ENCODE measurements at places on chromosomes 3 and 15.

DNA sequence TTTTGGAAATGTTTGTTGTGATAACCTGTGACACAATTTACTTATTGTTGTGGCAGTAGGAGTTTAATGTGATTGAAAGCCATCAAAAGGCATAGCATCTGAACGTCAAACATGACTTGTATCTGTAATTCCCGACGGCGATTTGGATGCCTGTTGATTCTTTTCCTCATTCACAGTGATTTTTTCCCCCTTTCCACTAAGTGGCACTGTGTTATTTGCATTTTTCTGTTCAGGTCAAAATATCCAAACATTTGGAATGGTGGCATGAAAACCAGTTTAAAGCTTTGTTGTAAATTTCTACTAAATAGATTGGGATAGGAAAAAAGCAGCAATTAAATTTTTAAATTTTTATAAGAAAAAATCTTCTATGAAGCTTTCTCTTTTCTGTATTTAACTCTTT, 259.9 kb upstream of the KCNH8 start:
- no peak for DNase-seq

DNA sequence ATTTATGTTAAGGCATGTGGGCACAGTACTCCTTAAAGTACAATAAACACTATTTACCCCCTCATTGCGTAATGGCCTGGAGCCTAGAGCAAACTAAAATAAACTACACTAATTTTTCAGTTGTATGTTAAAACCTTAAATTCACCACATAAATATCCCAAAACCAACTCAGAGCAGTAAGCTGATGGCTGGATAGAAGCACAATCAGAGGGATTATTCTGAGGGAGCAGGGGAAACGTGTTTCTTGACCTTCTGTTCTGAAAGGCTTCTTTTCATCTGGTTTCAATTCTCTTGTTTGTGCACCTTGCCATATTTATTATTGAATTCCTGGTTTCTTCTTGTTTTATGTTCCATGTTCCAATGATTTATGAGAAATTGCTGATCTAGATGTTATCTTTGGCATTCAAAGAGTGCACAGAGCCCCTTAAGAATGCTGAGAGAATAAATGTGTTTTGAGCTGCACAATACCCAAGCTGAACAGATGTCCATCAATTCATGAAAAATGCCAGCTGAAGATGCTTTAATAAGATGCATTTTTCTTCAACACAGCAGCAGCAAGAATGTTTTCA, 29.6 kb downstream of the RPL22L1 start:
- peak; percentile 29 for DNase-seq

DNA sequence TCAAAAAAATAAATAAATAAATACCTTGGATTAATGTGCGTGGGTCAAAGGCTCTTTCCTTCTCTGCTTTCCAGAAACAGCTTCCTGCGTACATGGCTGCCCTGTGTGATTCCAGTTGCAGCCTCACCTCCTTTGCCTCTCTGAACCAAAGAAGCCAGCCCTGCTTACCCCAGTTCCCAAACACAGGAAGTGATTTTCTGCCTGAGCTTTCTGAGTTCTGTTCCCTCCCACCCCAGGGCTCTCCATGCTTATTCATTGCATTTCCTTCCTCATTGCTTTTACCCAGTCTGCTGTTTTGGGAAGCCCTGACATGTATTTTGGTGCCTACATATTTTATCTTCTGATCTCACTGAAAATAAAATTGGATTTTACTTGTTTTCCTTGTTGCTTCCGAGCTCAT, 15.4 kb downstream of the ZSCAN2 start:
- DNase-seq, result no peak

GRCh38 chr15:62190675-62191074, 25.6 kb upstream of the C2CD4B start:
- no peak for DNase-seq

GRCh38 chr3:133303430-133303829, 96.4 kb upstream of the BFSP2 start:
- no peak for DNase-seq

GRCh38 chr3:170689893-170690660, 104.2 kb upstream of the SLC7A14 start:
- DNase-seq, result no peak

- DNase-seq, result no peak
These were observed 53.0 kb downstream of the PLSCR2 start for GRCh38 chr3:146416366-146416765.

DNA sequence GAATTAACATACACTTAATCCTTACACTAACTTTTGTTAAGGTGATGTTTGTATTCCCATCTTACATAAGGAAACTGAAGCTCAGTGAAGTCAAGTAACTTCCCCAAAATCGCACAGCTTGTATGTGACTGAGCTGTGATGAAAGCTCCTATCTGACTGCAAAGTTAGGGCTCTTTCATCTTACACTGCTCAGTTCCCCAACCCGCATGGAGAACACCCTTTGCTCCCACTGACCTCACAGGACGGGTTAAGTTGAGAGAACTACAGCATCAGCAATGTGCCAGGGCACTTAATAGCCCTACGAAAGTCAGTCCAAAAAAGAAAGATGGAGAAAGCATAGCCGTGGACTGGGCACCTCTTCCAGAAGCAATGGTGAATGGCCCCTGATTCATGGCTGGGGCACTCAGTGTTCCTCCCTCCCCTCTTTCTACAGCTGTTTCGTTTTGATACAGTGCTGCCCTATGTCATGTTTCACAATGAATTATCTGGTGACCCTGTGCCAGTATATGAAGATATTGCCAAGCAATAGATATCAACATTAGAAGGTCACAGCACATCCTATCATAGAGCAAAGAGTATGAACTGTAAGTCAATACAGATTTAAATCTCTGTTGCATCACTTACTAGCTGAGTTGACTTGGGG, 38.0 kb downstream of the CADPS start:
- no peak for DNase-seq

DNA sequence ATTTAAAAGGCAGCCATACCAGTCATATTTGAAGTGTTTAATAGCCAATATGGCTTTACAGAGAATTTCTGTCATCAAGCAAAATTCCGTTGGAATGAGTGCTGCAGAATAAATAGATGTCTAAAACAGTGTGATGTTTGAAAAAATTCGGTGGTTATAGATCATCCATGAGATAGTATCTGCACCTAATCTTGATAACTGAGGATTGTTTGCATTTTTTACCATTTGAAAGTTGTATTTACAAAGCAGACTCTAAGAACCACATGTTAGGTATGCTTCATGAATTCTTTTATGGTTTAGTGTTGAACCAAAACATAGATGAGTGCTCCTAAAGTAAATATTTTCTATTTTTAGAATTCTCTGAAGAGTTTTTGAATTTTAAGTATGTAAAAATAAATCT, 476.1 kb downstream of the NAALADL2 start:
- DNase-seq, result no peak

GRCh38 chr3:191753196-191753595, 292.2 kb downstream of the PYDC2 start:
- DNase-seq, result no peak

- no peak for DNase-seq
These were observed 665 bp downstream of the GLB1 start for GRCh38 chr3:33096093-33096868.

DNA sequence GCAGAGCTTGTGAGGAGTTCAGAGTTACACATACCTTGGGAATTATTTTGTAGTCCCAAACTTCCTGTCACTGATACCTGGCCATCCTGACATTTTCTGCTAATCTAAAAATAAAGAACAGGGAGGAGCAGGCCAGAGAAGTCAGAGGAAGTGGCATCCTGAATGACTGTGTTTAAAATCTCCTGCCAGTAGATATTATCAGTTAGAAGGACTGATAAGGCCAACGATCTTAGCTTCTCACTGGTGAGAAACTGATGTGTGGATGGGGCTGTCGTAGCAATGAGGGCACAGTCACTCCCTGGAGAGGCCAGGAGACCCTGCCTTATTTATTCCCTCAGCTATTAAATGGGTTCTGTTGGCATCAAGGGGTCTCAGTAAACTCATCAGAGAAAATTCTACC, 115.1 kb downstream of the DGKG start:
- DNase-seq, result no peak

DNA sequence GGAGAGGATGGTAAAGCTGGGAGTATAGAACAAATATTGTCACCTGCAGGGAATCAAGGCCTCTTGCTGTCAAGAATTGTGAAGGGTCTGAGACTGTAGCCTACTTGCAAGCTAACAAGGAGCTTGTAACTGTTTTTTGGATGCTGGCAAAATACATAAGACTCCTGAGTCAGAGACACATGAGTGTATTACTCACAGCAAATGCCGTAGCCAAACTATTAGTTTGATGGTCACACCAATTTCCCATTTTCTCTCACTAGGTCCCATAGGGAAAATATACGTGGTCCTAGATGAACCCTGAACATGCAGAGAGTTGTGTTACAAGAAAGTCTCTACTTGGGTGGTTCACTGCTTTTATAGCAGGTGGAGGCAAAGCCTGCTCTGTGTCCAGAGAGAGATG, 44.7 kb upstream of the LIPC start:
- DNase-seq, result peak; percentile 44

GRCh38 chr15:51111061-51111460, 16.4 kb upstream of the TNFAIP8L3 start:
- DNase-seq, result no peak

DNA sequence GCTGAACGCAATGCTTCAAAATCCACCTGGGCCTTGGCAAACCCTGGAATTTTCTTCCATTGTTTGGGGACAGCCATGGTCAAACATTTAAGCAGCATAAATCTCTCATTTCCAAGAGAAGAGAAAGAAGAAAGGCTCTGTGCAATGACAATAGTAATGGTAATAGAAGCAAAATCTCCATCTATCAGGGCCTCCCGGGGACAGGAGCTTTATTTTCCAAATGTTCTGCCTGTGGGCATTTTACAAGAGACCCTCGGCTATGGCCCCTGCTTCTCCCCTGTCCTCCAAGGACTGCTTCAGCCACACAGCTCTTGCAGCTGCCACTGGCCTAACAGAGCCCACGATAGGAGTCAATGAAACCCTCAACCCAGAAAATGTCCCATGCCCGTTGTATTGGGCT, 12.7 kb upstream of the FAM240A start:
- no peak for DNase-seq

GRCh38 chr15:90400759-90401314, 12.8 kb downstream of the IQGAP1 start:
- peak; percentile 91 for DNase-seq

DNA sequence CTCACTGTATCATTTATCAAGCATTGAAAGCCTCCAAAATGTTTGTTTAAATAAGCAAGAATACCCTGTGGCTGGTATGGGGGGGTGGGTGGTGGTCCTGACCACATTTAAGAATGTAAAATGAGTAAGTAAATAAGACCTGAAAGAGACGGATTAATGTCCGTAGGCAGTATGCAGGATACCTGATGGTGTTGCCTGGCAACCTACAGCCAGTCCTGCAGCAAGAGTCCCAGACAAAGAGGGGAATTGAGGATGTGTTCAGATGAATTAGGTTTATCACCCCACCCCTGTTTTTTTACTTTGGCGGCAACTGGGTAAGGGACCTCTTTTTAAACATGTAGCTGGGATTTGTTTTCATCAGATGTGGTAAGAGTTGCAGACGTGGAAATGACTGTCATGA, 99.8 kb upstream of the BFSP2 start:
- DNase-seq, result no peak

GRCh38 chr3:20668411-20668810, 482.4 kb upstream of the SGO1 start:
- peak; percentile 18 for DNase-seq

DNA sequence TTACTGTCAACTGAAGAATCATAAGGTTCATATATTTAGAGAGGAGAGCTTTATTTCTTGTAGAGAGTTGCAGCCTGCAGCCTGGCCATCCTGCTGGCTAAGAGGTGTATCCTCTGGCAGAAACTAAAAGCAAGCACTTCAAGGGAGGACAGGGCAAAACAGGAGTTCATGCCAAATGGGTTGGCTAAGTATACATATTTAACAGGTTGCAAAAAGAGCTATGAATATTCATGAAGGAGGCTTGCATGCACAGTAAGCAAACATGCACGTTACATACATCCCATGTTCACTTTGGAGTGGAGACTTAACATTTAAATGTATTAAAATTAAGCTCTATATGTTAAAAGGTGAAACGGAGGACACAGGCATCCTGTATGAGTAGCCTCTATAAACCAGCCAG, 354.4 kb downstream of the ERC2 start:
- no peak for DNase-seq

- no peak for DNase-seq
These were observed 57.3 kb downstream of the LSM3 start for GRCh38 chr3:14235912-14236295.

DNA sequence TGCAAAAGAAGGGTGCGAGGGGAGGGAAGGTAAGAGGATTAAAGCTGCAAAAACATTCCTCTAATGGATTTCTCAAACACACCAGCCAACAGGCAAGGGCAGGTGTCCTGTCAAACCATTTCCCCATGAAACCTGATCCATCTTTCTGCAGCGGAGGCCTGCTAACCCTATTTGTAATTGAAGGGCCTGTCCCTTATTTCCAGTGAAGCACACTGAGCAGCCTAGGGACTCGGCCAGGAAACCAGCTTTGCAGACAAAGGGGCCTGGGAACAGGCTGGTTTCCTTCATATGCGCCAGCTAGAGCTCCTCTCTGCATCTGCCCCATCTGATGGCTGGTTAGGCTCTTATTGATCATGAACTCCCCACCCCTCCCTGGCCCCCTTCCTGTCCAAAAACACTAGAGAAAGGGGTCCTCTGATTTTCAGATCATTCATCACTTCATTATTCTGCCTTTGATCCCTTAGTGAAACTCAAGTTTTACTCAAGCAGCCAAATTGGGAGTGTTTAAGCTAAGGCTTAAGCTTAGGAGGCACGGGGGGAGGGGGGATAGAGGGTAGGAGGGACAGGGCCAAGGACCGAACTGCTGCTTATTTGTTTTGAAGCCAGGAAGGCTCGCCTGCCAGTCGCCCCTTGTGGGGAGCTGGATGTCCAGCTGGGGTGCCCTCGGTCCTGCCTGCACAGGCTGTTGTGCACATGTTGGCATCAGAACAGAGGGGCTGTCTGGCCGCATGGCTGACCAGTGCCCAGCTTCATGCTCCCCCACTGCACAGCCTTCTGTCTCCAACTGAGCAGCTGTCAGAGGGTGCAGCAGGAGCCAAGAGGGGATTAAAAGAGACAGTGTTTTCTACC, 53.1 kb downstream of the BOC start:
- DNase-seq, result no peak

- peak; percentile 55 for DNase-seq
These were observed 22.6 kb upstream of the LYSMD4 start for GRCh38 chr15:99755692-99756409.

DNA sequence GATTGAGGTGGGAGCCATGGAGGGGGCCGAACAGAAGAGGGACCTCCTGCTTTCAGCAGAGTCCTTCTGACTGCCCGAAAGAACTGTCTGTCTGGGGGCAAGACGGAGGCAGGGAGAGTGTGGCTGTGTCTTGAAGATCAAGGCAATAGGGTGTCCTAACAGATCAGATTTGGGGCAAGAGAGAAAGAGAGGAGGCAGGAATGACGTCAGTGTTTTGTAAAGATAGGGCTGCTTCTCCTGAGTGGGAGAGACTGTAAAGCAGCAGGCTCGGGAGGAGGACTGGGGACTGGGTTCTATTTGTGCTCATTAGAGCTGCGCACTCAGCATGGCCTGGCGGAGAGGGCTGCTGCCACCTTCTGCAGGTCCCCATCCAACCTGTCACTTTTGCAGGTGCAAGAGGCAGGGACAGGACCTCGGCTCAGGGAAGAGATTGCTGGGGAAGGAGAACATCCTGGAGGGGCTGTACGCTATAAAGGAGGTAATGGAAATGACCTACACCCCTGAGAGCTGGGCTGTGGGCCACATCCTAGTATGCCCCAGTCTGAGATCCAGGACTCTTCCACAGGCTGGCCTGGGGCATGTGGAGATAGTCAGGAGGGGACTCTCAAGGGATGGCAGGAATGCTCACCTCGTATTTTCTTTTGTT, 29.0 kb upstream of the FGD5 start:
- no peak for DNase-seq

All from astrocyte of the cerebellum (primary cell).